Kidney epithelial cell (primary cell): ENCODE measurements at places on chromosomes 4 and X. TPM values are rescaled to one million over a fixed set of nuclear protein-coding genes. Genes with fewer than 3 reads are reported as not detected.

Gene RS1
- not detected in 2 replicates for total RNA-seq

Gene SYTL4
- total RNA-seq = 3.2 and 3.3 TPM in 2 replicates

Gene IGSF1
- 0.13 and 0.27 TPM in 2 replicates for total RNA-seq

Gene ATOH1
- total RNA-seq = not detected in 2 replicates

Gene SULT1B1
- total RNA-seq = not detected in 2 replicates

Gene NKX1-1
- total RNA-seq = not detected in 2 replicates

Gene SPARCL1
- 0.89 TPM in 1 of 2 replicates, not detected in the other for total RNA-seq

Gene NUP62CL
- 1.6 and 1.8 TPM in 2 replicates for total RNA-seq

Gene EXOC1L
- not detected in 2 replicates for total RNA-seq

Gene PDZD11
- total RNA-seq = 31.5 and 48.4 TPM in 2 replicates

Gene MAGEH1
- 18.0 and 22.5 TPM in 2 replicates for total RNA-seq

Gene GYPE
- 0.34 and 0.75 TPM in 2 replicates for total RNA-seq

Gene KIF4A
- total RNA-seq = 3.4 and 4.8 TPM in 2 replicates

- no peak for DNase-seq
Measured at GRCh38 chr4:64200001-64200555, 209.2 kb downstream of the TECRL start.

DNA sequence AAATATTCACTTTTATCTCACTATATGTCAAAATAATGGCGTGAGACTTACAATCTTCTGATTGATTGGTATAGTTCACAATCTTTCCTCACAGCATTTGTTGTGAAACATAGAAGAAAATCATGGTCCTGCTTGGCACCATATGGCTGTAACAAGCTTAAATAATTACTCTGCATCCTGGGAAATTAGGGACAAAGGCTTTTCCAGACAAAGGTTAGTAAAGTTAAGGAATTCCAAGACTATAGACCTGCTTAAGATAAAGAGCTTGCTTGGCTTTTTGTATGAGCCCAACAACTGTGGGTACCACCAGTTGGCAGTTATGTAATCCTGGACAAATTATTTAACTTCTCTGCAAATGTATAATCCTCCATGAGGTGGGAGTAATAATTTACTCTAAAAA lies 3.4 kb upstream of the PCDH18 start:
- no peak for DNase-seq

- no peak for DNase-seq
Measured at GRCh38 chrX:132662844-132663243, 174.0 kb upstream of the MBNL3 start.

DNA sequence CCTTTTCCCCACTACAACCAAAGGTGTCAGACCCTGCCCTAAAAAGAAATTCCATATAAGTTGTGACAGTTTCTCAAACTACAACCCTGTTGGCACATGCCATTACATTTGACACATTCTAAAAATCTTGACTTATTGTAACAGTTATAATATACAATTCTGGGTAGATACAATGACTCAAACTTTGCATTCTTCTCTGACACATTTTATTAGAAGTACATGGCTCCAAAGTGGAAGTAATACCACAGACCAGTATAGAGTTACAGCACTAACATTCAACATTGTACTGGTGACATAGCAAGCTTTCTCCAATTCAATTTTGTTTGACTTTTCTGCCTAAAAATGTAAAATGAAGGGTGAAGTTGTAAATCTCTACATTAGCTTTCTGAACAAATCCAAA lies 196.6 kb upstream of the ETNPPL start:
- no peak for DNase-seq

- no peak for DNase-seq
Measured at GRCh38 chrX:132592880-132593279, 104.0 kb upstream of the MBNL3 start.

DNA sequence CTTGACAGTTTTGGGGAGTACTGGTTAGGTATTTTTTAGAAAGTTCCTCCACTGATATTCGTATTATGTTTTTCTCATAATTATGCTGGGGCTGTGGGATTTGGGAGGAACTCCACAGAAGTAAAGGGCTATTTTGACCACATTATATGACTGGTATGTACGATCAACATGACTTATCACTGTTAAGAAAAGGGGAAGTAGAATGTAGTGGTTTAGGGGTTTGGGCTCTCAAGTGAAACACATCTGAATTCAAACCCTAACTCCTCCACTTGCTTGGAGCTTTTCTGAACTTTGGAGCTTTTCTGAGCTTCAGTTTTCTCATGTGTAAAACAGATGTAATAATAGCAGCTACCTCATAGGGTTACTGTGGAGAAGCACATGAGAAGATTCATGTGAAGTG lies 96.4 kb upstream of the C1GALT1C1 start:
- DNase-seq = no peak

DNA sequence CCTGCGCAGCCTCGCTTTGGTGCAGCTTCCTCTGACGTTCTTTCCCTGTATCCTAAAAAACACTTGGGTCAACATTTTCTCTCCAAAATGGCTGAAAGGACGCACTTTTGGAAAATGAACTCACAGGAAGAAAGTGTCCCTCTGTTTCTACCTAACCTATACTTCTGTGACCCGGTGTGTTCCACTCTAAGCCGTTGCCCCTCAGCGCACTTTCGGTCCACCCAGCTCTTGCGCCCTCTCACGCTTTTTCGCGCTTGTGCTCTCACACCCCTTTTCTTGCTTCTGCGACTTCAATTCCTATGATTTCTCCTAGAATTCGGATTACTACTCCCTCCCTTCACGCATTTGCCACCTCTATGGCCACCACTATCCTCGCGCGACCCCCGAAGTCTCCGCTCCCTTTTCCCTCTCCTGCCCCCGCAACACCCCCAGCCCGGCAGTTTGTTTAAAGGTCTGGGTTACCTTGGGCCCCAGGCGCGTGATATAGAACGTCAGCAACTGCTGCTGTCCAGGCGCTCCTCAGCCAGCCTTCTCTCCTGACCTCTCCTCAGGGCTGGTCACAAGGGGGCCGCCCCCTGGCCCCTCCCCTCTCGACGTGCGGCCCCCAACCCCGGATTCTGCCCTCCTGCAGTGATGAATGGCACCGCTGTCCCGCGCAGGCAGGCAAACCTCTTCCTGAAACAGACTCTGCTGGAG lies at the start of gene USP51:
TSS of gene USP51 (minus strand) at position 535 of the 696 bp plus-strand sequence. CDS start 909 bp downstream, outside the sequence.
- no peak for DNase-seq

GRCh38 chrX:13894888-13895565 lies 78.1 kb upstream of the GPM6B start:
- DNase-seq = no peak

- DNase-seq = no peak
Measured at GRCh38 chr4:108165586-108165985, 3.1 kb downstream of the LEF1 start.

GRCh38 chr4:140049024-140049848 lies 104.7 kb downstream of the MAML3 start:
- no peak for DNase-seq

GRCh38 chr4:74428276-74428675 lies 16.7 kb upstream of the AREG start:
- no peak for DNase-seq

DNA sequence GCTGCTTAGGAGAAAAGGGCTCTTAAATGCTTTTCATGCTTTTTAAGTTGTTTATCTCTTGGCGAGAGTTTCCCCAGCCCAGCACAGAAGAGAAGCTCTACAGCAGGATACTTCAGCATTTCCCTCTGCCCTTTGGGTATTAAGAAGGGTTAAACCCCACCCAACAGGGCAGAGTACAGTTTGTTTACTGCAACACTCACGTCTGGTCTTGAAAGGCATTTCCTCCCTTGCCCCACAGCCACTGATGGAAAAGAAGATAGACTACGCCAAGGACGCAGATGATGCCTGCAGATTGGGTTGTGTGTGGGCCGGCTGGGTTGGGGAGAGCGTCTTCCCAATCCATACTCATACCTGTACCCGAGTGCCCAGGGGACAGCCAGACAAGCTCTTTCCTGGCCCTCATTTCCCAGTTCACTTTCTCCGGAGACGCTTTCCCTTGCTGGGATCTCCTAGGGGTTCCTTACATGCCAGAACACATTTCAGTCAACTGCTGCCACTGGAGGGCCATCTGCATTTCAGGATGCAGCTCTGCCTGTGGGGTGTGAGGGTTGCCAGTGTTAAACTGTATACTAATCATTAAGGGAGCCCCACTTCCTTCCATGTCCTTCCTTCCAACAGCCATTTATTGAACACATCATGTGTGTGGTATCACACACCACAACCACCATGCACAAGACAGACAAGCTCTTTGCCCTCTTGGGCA lies 96.5 kb upstream of the DHX15 start:
- no peak for DNase-seq

DNA sequence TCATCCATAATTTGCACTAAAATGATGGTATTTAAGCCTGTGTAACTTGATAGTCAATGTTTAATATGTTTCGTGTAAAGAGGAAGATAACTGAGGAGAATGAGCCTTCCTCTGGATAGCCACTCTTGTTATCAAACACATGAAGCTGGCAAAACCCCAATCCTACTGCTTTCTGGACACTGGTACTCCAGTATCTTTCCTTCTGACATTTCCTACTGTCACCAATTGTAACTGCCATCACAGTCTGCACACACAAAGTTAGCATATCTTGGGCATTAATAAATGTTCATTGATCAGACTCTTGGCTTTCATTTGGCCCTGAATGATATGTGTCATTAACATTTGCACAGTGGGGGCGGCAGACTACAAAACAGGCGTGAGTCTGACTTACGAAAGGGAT lies 419.1 kb downstream of the TMA16 start:
- no peak for DNase-seq

- DNase-seq = no peak
Measured at GRCh38 chr4:5568336-5568735, 140.0 kb downstream of the EVC2 start.

DNA sequence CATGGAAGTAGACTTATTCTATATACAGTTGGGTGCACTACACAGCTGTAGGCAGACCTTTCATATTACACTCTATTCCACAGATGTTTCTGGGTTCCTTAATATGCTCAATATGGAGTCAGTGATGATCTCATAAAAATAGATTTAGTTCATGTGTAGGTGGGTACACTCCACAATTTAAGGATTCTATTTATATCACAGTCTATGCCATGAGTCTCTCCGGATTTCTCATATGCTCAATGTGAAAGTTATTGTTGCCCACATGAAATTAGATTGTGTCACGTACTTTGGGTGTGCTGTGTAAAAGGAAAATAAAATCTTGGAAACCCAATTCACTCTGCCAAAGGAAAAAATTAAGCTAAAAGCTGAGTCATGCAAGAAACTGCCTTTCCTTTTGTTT lies 32.5 kb upstream of the TASL start:
- DNase-seq = no peak

- DNase-seq = no peak
Measured at GRCh38 chr4:113350576-113350975, 301.1 kb downstream of the ANK2 start.

DNA sequence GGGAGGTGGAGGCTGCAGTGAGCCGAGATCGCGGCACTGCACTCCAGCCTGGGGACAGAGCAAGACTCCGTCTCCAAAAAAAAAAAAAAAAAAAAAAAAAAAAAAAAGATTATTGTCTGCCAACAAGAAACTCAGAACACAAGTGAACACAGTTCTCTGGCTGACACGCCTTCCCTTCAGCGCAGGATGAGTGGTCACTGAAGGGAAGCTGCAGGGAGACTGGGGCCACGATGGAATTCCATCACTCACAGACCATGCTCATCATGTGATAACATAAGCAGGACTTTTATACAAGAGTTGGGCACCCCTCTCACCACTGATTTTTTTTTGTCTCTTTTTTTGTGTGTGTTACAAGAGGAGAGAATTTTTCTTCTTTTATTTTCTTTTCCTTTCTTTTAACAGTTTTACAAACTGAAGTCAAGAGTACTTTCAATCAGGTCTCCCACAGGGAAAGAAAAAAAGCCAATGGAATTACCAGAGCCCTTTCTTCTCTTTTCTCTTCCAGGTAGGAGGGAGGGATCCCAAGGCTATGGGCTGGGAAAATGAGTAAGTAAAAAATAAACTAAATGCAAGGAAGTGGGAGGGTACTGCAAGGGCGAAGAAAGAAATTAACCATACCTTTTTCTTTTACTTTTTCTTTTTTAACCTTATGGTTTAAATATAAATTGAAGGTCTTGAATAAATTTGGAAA lies 435.6 kb downstream of the GPM6A start:
- no peak for DNase-seq

- DNase-seq = no peak
Measured at GRCh38 chr4:36638273-36638811, 356.9 kb downstream of the DTHD1 start.

DNA sequence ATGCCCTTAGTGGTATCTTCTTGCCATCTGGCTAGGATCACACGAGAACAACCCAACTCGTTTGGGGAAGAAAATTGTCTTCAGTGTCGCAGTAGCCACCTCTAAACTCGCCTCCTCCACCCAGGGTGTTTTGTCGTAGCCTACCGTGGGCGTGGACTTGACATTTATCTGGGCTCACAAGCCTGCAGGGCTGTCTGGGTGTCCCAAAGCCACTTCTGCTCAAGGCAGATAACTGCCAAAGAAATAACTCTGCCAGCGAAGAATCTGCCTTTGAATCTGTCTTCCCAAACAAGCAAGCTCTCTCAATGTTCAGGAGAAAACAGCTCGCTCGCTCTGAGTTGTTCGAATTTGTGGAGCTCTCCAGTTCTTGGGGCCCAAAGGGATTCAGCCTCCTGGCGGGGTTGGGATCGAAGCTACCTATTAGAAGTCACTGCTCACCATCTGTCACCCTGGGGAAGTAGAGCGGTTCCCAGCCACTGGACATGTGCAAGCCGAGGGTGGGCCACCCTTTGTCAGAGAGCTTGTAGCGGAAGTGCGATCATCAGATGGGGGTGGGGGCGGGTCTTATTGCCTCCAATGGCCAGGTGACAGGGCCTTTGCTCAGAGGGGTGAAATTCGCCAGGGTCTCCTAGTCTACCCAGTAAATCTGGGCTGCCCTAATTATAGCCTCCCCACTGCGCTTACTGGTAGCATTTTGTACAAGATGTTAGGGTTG lies 14.8 kb downstream of the BLOC1S4 start:
- DNase-seq = no peak

DNA sequence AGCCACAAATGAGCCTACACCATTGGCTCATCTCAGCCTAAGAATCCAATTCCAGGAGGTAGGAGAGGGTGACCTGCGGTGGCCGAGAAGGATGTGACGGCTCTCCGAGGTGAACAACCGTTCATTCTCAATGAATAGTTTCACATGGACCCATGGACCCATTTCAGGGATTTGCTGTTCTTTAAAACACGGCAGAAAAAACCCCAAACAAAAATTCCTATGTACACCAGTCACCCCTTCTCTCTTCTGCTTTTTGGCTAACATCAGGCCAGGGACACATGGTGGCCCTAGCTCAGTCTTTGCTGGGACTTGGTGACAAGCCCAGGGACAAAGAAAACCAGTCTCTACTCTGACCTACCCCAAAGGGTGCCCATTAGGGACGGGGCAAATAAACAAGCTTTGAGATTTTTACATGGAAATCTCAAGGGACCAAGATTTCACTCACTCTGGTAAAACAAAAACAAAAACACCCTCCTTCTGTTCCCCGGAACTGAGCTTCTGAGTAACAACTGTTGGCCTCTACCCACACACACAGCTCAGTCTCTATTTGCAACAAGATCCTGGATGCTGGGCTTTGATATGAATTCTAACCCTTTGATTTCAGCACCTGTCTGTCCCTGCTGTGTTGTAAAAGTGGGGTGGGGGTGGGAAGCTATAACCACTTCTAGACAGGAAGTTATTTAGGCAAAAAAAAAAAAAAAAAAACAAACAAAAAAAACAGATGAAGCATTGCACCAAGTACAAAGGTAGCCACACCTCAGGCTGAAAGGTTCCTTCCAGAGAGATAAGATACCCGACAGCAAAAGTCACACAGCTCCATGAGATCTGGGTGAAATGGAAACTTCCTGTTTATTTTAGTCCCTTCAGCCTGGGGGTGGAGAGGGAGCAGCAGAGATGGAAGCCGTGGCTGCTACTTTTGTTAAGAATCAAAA lies 49.0 kb downstream of the DDX3X start:
- no peak for DNase-seq

GRCh38 chr4:43843501-43843900 lies 605.1 kb downstream of the KCTD8 start:
- DNase-seq = no peak

GRCh38 chrX:65696613-65697012 lies 29.2 kb downstream of the MSN start:
- no peak for DNase-seq
